ENCODE measurements at places on chromosomes 2 and 18. TPM values are rescaled to one million over a fixed set of nuclear protein-coding genes. Genes with fewer than 3 reads are reported as not detected.

DNA sequence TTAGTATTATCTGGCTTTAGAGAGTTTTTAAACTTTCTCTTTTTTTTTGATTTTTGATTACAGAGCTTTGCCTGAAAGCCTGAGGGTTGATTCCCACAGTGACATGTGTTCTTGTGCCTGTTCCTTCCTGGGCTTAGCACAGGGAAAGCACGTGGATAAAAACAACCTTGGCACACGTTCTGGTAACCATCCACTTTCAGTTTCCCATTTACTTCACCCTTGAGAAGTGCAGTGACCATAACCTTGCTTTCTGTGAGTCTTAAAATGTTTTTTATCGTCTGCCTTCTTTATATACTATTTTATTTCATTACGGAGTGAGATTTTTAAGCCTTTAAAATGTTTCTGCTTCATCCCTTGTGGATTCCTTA lies 11.5 kb downstream of the CD226 start:
- H3K36me3 ChIP-seq: no peaks in the 10 kb centered on the region
- H3K4me3 ChIP-seq: no peak overlapping the region
- no peak for DNase-seq
- H3K4me1 ChIP-seq: no peaks in the 10 kb centered on the region
- H3K27ac ChIP-seq: no peak overlapping the region

- H3K4me3 ChIP-seq: peak overlapping the region; percentile 70
- peak overlapping the region; percentile 90 for H3K27ac ChIP-seq
- peaks cover 43% of the 10 kb centered on the region for H3K36me3 ChIP-seq
- no peak for DNase-seq
- H3K4me1 ChIP-seq: peaks cover 11% of the 10 kb centered on the region
- H3K27me3 ChIP-seq: no peaks in the 10 kb centered on the region
Measured at GRCh38 chr2:55232863-55233657, 572 bp downstream of the RPS27A start.

DNA sequence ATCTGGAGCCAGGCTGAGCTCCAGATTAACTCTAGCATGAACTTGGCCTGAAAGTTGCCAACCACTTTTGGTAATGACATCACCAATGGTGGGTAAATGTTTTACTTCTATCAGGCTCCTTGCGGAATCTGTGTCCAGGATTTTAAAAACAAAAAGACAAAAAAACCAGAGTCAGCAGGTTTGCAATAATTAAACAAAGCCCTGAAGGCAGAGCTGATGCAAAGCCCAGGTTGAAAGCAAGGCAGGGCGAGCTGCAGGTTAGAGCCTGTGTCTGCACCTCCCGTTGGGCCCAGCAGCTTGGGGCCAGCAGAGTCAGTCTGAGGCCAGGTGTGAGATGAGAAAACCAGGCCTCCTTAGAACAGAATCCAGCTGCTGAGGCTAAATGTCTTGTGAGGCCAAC lies 29.1 kb upstream of the ALK start:
- no peaks in the 10 kb centered on the region for H3K36me3 ChIP-seq
- H3K4me1 ChIP-seq: no peaks in the 10 kb centered on the region
- H3K4me3 ChIP-seq: no peak overlapping the region
- no peaks in the 10 kb centered on the region for H3K27me3 ChIP-seq

ANO7 gene
- total RNA-seq: 1.5 TPM

IMPA2 gene
- total RNA-seq: 92.5 TPM

GRCh38 chr2:18123211-18123570 lies 244.7 kb downstream of the KCNS3 start:
- no peak overlapping the region for H3K4me3 ChIP-seq
- DNase-seq: no peak
- H3K4me1 ChIP-seq: no peaks in the 10 kb centered on the region
- no peak overlapping the region for H3K27ac ChIP-seq
- no peaks in the 10 kb centered on the region for H3K27me3 ChIP-seq
- H3K36me3 ChIP-seq: no peaks in the 10 kb centered on the region

- DNase-seq: no peak
- H3K36me3 ChIP-seq: no peaks in the 10 kb centered on the region
- H3K27ac ChIP-seq: no peak overlapping the region
- no peaks in the 10 kb centered on the region for H3K4me1 ChIP-seq
Measured at GRCh38 chr2:33946193-33946592, 347.1 kb upstream of the FAM98A start.

LYPD6 gene
- total RNA-seq: 0.99 TPM

- DNase-seq: no peak
- H3K4me1 ChIP-seq: no peaks in the 10 kb centered on the region
- H3K36me3 ChIP-seq: no peaks in the 10 kb centered on the region
- no peak overlapping the region for H3K27ac ChIP-seq
Measured at GRCh38 chr2:241777686-241778627, 1.3 kb downstream of the GAL3ST2 start.

DNA sequence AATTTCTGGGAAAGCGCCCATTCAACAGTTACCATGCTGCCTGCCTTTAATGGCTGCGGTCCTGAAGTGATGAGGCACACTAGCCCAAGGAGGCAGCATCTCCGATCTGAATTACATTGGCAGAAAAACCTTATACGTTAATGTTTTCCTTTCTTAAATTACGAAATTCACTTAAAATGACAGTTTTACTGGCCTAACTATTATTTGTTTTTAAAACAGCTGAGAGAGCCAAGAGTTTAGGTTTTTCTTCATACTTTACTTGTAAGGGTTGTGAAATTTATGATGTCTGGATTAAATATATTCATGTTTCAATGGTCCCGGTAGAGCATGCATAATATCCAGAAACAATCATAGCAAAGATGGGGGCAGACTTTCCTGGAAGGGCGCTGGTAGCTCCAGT lies 115.2 kb upstream of the REV1 start:
- DNase-seq: no peak
- H3K27ac ChIP-seq: no peak overlapping the region
- H3K4me1 ChIP-seq: no peaks in the 10 kb centered on the region

- H3K4me1 ChIP-seq: no peaks in the 10 kb centered on the region
- H3K4me3 ChIP-seq: no peak overlapping the region
- H3K36me3 ChIP-seq: no peaks in the 10 kb centered on the region
- no peak for DNase-seq
- H3K27me3 ChIP-seq: peaks cover 3% of the 10 kb centered on the region
Measured at GRCh38 chr2:425243-425642, 137.4 kb upstream of the ALKAL2 start.

DNA sequence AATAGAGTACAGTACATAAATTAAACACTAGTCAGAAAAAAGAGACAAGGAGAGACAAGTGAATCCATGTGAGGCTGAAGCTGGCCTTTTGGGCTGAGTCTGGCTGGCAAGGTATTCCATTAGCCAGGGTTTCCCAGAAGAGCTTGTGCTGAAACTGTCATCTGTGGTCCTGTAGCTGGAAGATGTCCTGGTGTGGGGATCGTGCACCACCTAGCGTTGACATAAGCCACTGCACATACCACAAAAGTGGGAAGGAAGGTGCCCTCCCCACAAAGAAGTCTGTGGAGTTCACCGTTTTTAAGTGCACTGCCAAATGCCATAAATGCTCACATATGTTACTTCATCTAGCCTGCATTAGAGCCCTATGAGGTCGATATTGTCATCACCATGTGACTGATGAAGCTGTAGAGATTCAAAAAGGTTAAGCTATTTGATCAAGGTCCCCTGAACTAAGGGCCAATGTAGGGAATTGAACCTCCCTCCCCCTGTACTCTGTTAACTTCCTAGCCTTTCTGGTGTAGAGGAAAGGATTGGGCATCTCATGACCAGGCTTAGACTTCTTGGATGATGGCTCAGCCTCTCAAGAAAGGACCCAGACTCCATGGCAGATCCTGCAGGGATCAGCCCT lies 31.9 kb upstream of the GALNT14 start:
- H3K27me3 ChIP-seq: no peaks in the 10 kb centered on the region
- no peaks in the 10 kb centered on the region for H3K36me3 ChIP-seq
- no peaks in the 10 kb centered on the region for H3K4me1 ChIP-seq

GRCh38 chr2:101367508-101367907 lies 19.8 kb downstream of the CREG2 start:
- H3K36me3 ChIP-seq: no peaks in the 10 kb centered on the region
- no peak overlapping the region for H3K27ac ChIP-seq
- no peaks in the 10 kb centered on the region for H3K4me1 ChIP-seq
- no peak overlapping the region for H3K4me3 ChIP-seq

TSPYL6 gene
- total RNA-seq: not detected

GRCh38 chr2:4214444-4215205 lies 511.2 kb downstream of the DCDC2C start:
- H3K36me3 ChIP-seq: no peaks in the 10 kb centered on the region
- H3K4me1 ChIP-seq: no peaks in the 10 kb centered on the region
- no peak overlapping the region for H3K4me3 ChIP-seq

DNA sequence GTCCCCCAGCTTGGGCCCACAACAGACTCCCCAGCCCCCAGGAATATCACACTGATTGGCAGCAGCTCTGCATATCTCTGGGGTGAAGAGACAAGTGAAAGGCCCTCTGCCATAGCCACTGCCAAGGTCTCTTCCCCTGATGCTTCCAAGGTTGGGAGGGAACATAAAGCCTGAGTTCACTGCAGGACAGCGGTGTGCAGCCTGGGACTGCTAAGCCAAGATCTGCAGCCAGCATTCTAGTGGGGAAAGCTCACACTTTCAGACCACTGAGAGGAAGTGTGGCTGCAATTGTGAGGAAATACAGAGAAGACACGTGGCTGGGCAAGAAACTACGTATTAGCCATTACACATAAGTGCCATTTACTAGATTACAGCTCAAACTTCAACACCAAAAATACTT lies 100.7 kb downstream of the MAIP1 start:
- DNase-seq: no peak
- H3K4me1 ChIP-seq: no peaks in the 10 kb centered on the region
- H3K27me3 ChIP-seq: no peaks in the 10 kb centered on the region
- no peaks in the 10 kb centered on the region for H3K36me3 ChIP-seq

SLC19A3 gene
- total RNA-seq: 6.2 TPM

PPP1R1C gene
- total RNA-seq: 0.79 TPM

ZNF24 gene
- total RNA-seq: 56.2 TPM

GRCh38 chr2:120433816-120434290 lies 87.9 kb downstream of the INHBB start:
- H3K27ac ChIP-seq: no peak overlapping the region
- DNase-seq: no peak
- no peaks in the 10 kb centered on the region for H3K4me1 ChIP-seq
- H3K27me3 ChIP-seq: no peaks in the 10 kb centered on the region
- no peaks in the 10 kb centered on the region for H3K36me3 ChIP-seq

ST8SIA3 gene
- total RNA-seq: not detected

DNA sequence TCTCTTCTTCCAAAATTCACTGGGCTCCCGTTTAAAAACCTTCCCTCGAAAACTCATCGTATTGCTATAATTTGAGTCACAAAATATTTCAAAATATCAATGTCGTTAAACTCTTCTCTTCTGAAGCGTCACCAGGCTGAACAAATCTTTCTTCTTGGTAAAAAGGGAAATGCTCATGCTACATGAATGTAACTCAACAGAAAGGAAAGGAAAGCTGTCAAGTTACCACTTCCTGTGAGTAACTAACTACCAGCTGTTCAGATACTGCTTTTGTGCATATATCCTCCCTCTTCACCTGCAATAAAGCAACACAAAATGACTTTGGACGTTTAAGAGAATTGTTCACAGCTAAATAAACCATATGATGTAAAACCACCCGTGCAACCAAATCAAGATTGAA lies 95.4 kb downstream of the DOCK10 start:
- H3K4me1 ChIP-seq: no peaks in the 10 kb centered on the region
- no peak overlapping the region for H3K27ac ChIP-seq
- no peak for DNase-seq
- no peaks in the 10 kb centered on the region for H3K36me3 ChIP-seq
- peak overlapping the region; percentile 27 for H3K4me3 ChIP-seq

- no peaks in the 10 kb centered on the region for H3K4me1 ChIP-seq
- no peaks in the 10 kb centered on the region for H3K36me3 ChIP-seq
- H3K27ac ChIP-seq: no peak overlapping the region
- no peak for DNase-seq
Measured at GRCh38 chr2:129165006-129165405, 814.5 kb upstream of the RAB6C start.

- peaks cover 65% of the 10 kb centered on the region for H3K27me3 ChIP-seq
- H3K36me3 ChIP-seq: no peaks in the 10 kb centered on the region
- H3K4me1 ChIP-seq: no peaks in the 10 kb centered on the region
- no peak overlapping the region for H3K27ac ChIP-seq
Measured at GRCh38 chr2:130831356-130831755, 5.4 kb upstream of the ARHGEF4 start.

GRCh38 chr18:27461957-27462356 lies 276.8 kb upstream of the CHST9 start:
- no peak overlapping the region for H3K27ac ChIP-seq
- DNase-seq: no peak
- H3K36me3 ChIP-seq: no peaks in the 10 kb centered on the region
- no peak overlapping the region for H3K4me3 ChIP-seq

DNA sequence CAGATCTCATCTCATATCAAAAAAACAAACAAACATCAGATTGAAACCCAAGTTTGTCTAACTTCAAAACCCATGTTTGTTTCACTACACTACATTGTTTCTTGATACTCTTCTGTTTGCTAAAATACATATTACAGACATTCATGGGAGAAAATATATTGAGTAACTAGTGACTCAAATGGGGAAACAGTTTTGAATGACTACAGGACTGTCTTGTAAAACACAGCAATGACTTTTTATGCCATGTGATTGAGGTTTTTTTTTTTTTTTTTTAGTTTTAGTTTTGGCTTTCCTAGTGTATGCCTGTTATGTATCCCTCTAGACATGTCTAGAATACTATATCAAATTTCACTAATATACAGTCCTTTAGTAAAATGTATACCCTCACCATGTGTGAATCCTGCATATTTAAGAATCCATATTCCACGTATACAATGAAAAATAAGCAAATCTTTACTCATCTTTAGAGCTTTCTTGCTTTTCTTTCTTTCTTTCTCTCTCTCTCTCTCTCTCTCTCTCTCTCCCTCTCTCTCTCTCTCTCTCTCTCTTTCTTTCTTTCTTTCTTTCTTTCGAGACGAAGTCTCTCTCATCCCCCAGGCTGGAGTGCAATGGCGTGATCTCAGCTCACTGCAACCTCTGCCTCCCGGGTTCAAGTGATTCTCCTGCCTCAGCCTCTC lies 46.6 kb upstream of the SERTAD2 start:
- no peak overlapping the region for H3K27ac ChIP-seq
- no peak overlapping the region for H3K4me3 ChIP-seq
- no peak for DNase-seq
- H3K27me3 ChIP-seq: no peaks in the 10 kb centered on the region

- H3K4me1 ChIP-seq: peaks cover 7% of the 10 kb centered on the region
- peak overlapping the region; percentile 21 for H3K4me3 ChIP-seq
- peaks cover 32% of the 10 kb centered on the region for H3K27me3 ChIP-seq
- DNase-seq: peak; percentile 81
Measured at GRCh38 chr18:58862851-58863538, 1.7 kb upstream of the ZNF532 start.

GRCh38 chr2:217838409-217838831 lies 164.4 kb downstream of the TNS1 start:
- H3K4me3 ChIP-seq: no peak overlapping the region
- no peak for DNase-seq
- H3K27me3 ChIP-seq: no peaks in the 10 kb centered on the region
- H3K27ac ChIP-seq: peak overlapping the region; percentile 75

Data from left lung (tissue), 14 donors.